ENCODE measurements at places on chromosomes 11 and 22.

DNA sequence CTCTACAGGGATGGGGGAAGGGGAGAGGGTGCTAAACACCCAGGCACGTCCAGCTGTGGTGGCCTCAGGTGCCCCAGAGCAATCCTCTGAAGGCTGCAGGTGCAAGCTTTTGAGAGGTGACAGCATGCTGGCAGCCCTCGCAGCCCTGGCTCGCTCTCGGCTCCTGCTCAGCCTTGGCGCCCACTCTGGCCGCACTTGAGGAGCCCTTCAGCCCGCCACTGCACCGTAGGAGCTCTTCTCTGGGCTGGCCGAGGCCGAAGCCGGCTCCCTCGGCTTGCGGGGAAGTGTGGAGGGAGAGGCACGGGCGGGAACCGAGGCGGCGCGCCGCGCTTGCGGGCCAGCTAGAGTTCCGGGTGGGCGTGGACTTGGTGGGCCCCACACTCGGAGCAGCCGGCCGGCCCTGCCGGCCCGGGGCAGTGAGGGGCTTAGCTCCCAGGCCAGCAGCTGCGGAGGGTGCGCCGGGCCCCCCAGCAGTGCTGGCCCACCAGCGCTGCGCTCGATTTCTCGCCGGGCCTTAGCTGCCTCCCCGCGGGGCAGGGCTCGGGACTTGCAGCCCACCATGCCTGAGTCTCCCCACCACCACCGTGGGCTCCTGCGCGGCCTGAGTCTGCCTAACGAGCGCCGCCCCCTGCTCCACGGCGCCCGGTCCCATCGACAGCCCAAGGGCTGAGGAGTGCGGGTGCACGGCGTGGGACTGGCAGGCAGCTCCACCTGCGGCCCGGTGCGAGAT lies 112.1 kb downstream of the TRIM29 start:
- DNase-seq = peak; percentile 34

DNA sequence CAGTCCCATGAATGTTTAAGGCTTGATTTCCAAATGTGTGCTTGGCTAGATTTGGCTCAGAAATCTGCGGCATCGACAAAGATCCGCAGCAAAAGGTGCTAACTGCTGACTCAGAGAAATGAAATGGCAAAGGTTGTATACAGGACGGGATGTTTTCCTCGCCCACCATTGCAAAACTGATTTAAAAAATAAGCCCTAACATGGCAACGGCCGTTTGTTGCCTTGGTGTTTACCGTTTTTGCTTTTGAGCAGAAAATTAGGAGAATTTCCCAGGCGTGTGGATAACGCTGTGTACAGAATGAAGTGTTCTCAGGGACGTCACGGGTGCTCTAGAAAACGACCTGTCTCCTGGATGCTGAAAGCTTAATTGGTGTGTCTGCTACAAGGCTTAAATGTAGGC lies 70.2 kb downstream of the ARHGAP8 start:
- DNase-seq = no peak

GRCh38 chr11:24556693-24557092 lies 59.8 kb downstream of the LUZP2 start:
- DNase-seq = no peak

DNA sequence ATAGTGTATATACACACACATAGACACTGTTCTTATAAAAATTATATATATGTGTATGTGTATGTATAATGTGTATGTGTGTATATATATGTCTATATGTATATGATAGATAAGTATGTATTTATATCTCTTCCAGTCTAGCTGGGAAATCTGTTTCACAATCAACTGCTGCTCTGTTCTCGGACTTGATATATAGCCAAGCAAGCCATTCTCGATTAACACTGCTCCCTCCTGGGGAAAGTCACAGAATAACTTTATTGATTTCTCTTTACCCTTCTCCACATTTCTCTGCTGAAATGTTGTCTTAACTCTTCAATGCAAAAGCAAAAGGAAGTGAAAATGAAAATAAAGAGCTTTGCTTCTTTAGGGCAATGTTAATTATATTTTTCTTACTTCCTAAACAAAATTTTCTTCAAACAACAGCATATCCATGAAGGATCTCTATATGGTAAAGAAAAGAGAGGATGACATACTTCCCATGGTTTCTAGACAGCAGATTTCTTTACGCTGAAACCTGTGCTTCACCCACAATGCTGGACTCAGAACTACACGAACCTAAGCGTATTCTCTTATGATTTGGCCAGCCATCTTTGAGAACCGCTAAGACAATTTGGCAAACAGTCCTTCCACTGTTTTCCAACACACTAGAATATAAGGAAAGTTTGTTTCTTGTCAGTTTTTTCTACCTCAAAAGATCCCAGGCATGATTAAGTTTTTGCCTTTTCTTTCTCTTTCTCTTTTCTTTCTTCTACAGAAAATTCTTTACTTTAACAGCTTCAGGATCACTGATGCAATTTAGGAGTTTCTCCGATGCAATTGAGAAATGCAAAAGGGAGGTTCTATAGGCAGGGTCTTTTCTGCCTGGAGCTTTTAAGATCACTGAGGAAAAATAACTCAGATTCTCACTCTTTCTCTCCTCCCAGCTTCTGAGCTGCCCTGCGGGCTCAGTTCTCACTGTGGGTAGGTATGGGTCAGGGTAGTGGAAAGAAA lies 1.9 kb downstream of the BLID start:
- DNase-seq = no peak

DNA sequence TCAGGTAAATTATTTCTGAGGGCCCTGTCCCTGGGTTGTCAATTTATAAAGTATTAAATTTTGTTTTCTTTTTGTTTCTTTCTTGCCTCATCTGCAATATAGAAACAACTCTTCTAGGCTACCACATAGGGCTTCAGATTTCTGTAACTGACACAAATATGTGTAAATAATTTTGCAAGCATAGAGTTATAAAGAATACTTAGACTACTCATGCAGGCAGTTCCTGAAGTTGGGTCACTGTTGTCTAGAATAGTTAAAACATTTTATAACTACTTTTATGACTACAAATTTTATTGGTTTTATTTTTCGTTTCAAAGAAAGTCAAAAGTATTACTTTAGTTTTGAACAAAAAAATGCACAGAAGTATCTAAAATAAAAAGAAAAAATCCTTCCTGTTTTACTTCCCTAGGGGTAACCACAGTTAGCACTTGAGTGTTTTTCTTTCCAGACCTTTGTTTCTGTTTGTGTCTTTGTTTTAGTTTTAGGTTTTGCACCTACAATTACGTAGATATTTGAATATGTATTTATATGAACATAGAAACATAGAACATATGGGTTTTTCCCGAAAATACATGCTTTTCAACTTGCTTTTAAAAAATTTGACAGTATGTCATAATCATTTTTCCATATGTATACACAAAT lies 12.4 kb upstream of the TMEM123 start:
- DNase-seq = no peak

DNA sequence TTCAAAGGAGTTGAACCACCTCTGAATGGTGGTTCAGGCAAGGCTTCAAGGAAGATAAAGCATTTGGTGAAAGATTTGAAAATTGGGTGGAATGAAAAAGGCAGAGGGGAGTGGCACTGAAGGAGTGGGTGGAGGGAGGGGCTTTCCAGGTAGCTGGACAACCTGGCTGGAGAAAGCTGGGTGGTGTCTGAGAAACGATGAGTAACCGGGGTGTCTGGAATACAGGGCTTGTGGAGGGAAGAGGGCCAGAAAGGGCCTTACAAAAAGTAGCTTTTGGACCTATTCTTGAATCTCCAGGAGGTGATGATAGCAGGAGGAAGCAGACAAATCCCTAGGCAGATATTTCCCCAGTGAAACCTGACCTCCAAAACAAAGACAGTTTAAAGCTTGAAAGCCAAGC lies 99.3 kb downstream of the RASSF10 start:
- DNase-seq = no peak

GRCh38 chr11:1209371-1210057 lies 13.4 kb upstream of the MUC5B start:
- DNase-seq = no peak

- peak; percentile 80 for DNase-seq
Observed at GRCh38 chr22:41557401-41558240, 3.2 kb upstream of the CSDC2 start.

GRCh38 chr11:35619855-35620640 lies 1.8 kb downstream of the FJX1 start:
- DNase-seq = no peak

GRCh38 chr11:78733031-78733430 lies 158.4 kb upstream of the NARS2 start:
- DNase-seq = no peak

DNA sequence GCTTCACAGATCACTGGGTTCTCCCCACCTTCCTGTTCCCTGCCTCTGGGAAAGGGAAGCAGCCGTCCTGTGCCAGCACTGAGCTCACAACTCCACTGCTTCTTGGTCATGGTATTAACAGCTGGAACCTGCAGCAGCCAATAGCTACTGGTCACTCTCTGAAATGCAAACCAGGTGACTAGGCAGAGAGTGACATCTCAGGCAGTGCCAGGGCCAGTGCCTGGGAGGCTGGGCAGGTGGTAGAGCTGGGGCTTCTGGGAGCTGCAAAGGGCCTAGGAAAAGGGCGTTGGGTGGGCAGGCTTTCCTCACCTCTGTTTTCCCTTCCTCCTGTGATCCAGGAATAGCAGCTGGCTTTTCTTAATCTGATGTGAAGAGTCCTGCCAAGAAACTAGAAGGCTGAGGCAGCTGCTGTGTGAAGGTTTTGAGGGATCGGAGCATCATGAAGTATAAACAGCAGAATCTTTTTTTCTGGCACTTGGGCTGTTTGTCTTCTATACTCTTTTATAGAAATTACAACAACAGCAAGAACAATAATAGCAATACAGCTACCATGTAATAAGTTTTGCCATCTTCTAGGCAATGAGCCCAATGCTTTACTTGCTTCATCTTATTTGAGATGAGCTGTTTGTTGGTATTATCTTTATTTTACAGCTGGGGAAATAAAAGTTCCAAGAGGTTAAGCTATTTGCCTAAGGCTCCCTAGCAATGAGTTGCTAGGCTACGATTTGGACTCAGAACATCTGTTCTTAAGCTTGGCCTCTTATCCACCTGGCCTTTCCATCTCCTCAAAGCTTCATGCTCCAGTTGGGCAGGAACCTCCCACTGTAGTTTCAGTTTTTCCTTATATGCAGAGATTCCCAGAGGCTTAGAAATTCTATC lies 22.0 kb upstream of the CD44 start:
- DNase-seq = no peak

DNA sequence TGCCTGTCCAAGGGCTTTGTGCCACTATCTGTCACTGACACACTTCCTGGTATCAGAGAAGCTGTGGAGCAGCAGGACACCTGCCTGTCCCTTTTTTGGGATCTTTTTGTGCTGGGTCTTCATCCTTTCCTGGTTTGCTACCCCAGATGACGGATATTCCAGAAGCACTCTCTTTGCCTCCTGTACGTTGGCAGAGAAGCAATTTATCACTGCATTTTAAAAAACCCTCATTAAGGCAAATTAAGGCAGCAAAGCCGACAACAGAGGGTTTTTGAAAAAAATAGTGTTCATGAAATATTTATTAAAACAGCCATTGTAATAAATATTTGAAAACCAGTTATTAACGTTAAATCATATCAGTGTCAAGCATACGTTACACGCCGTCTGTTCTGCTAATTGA lies 209.6 kb upstream of the NTM start:
- DNase-seq = no peak

- DNase-seq = no peak
Observed at GRCh38 chr11:88179141-88179540, 3.9 kb upstream of the RAB38 start.

DNA sequence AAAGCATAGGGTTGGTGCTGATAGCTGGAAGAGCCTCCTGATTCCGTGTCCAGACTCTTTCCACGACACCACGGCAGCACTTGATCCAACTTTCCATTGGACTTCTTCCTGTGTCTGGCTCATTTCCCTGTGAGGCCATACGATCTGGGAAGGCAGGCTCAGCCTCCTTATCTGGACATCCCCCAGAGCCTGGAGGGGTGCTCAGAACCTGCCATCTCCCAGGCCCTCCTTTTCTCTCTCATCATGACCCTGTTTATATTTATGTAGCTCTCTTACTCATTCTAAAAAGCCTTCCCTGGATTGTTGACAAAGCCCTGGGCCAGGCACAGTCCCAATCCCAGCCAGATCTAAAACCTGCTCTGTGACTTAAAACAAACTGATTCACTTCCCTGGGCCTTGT lies 7.8 kb upstream of the BCL9L start:
- DNase-seq = no peak

DNA sequence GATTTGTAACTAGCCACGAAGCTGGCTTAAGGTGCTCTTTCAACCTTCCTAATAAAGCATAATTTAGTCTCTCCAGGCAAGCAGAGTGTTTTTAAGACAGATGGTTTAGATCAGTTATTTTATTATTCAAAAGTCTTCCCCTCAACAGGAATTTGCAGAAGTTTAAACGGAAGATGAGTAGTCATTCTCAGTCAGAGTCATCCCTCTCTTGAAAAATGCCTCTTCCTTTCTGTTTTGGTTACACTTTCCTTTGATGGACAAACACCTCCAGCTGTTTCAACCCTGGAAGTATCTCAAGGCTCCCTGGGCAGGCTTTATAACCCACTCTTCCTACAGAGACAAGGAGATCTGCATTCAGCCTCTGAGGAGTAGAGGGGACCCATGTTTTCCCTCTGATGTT lies 60.3 kb upstream of the POU2AF2 start:
- no peak for DNase-seq

- no peak for DNase-seq
Observed at GRCh38 chr11:25927411-25927953, 404.4 kb upstream of the ANO3 start.

- no peak for DNase-seq
Observed at GRCh38 chr11:58770627-58771457, 39.1 kb upstream of the GLYAT start.

DNA sequence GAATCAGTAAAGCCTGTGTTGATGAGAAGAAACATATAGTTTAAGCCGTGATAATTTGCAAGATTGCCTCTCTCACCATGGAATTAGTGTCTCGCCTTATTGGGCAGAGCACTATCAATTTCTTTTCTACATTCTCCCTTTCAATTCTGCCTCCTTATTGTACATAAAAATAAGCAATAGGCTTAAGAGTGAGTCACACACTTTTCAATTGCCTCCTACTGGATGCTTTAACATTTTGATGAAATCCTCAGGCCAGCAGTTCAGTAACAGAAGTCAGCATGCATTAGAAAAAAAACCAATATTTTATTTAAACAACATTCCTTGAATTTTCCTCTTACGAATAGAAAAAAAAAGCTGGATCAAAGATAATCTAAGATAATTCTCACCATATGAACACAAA lies 33.8 kb upstream of the VWA5A start:
- DNase-seq = no peak

- DNase-seq = no peak
Observed at GRCh38 chr11:45083544-45084087, 62.8 kb upstream of the PRDM11 start.

GRCh38 chr11:132161403-132162078 lies 791.1 kb downstream of the NTM start:
- DNase-seq = no peak

DNA sequence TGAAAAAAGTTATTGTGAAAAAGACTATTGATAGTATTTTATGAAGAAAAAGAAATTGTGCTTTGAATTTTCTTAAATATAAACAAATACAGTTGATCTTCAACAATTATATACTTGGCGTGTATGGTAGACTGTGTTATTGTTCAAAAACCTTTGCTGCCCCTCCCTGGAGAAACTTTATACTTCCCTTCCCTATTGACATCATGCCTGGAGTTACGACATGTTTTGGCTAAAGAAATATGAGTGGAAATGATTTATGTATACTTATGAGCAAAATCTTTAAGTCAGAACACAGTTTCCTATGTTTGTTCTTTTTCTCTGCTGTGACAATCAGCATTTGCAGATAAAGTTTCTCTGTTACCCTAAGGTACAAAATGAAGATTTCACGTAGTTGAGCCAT lies 243.8 kb downstream of the TMEM135 start:
- no peak for DNase-seq

Data from right atrium auricular region (tissue), 2 donors.